Astrocyte (in vitro differentiated cells and primary cell): ENCODE measurements at places on chromosomes 7 and 10. TPM values are rescaled to one million over a fixed set of nuclear protein-coding genes. Genes with fewer than 3 reads are reported as not detected.
A peak's percentile ranks its signal among the peaks of the same experiment; 100 is the strongest.

DNA sequence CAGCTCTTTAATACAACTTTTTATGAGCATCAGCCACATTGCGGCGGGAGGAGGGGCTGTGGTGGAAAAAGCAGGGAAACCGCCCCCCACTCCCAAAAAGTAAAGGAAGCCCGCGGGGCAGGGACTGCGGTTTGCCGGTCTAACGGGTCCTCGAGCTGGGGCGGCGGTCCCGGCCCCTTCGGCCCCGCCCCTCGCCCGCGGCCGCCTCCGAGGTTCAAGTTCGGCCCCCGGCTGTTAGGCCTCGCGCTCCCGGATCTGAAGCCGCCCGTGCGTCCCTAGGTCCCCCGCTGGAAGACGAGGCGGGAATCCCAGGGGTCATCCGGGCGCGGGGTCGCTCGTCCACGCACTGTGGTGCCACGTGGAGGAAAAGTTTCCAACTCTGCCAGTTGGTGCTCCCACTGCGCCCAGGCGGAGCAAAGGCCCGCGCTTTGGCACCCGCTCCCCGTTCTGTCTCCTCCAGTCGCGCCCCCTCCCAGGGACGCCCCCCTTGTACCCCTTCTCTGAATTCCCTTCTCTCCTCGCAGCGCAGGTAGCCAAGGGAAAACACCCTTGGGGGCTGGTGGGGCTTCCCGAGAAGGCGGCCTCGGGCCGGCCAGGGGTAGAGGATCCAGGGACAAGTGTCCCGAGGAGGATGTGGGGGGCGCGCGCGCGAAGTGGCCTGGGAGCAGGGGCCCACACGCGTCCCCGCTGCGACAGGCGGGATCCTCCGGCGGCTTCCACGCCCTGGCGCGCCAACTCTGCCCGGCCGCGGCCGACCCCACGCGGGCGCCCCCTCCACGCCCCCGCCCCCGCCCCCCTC is 798 bp upstream of the AUTS2 start:
- no peak for DNase-seq
- H3K4me1 ChIP-seq: peaks cover 5% of the 10 kb centered on the region
- peak overlapping the region; percentile 60 for H3K4me3 ChIP-seq
- peaks cover 8% of the 10 kb centered on the region for H3K27me3 ChIP-seq

DNA sequence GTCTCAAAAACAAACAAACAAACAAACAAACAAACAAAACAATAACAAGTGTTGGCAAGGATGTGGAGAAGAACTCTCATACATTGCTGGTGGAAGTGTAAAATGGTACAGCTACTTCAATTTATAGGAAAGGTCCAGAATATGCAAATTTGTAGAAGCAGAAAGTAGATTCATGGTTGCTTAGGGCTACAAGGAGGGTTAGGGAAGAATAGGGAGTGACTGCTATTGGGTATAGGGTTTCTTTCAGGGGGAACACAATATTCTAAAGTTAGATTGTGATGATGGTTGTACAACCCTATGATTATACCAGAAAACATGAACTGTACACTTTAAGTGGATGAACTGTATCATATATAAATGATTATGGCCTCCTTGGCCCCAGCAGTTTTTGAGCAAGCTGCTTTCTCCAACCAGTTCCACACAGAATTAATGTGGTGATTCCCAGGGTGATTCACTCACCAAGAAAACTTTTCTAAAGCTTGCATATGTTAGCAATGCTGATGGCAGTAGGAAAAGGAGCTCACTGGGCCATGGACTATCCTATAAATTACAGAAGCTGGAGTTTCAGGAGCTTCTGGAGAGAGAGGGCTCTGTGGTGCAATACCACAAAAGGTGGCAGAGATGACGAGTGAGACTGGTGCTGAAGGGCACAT is 52.8 kb upstream of the KCNIP2 start:
- no peaks in the 10 kb centered on the region for H3K36me3 ChIP-seq
- no peak overlapping the region for H3K4me3 ChIP-seq
- no peaks in the 10 kb centered on the region for H3K27me3 ChIP-seq
- H3K27ac ChIP-seq: no peak overlapping the region
- DNase-seq: peak; percentile 25

Gene AZGP1
- total RNA-seq: not detected in 2 replicates

- H3K27me3 ChIP-seq: peaks cover 63% of the 10 kb centered on the region
- no peak overlapping the region for H3K27ac ChIP-seq
- H3K36me3 ChIP-seq: no peaks in the 10 kb centered on the region
These were observed 57.2 kb upstream of the PAX2 start for GRCh38 chr10:100688201-100688600.

DNA sequence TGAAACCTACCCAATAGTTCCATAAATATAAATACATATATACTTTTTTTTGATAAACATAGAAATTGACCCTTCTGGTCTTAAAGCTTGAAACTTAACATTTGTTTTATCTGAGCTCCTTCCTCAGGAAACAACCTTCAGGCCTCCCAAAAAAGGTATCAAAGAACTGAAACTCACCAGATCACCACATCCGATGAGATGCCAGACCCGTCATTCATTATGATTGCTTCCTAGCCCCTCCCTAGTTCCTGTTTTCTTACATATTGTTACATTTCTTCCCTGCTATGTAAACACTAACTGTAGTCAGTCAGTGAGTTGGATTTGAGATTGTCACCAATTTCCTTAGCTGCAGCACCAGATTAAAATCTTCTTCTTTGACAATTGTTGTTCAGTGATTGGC is 663.6 kb downstream of the PCDH15 start:
- DNase-seq: no peak
- H3K4me3 ChIP-seq: no peak overlapping the region
- no peak overlapping the region for H3K27ac ChIP-seq
- no peaks in the 10 kb centered on the region for H3K27me3 ChIP-seq
- no peaks in the 10 kb centered on the region for H3K36me3 ChIP-seq
- no peaks in the 10 kb centered on the region for H3K4me1 ChIP-seq

Gene CRHR2
- not detected in 2 replicates for total RNA-seq

GRCh38 chr7:116171094-116171493 is 39.2 kb upstream of the TES start:
- no peak for DNase-seq
- no peak overlapping the region for H3K4me3 ChIP-seq
- no peaks in the 10 kb centered on the region for H3K36me3 ChIP-seq
- peaks cover 19% of the 10 kb centered on the region for H3K4me1 ChIP-seq
- H3K27ac ChIP-seq: no peak overlapping the region
- no peaks in the 10 kb centered on the region for H3K27me3 ChIP-seq

Gene IFIT2
- 36.0 and 42.0 TPM in 2 replicates for total RNA-seq

- no peak overlapping the region for H3K4me3 ChIP-seq
- H3K4me1 ChIP-seq: no peaks in the 10 kb centered on the region
- no peak overlapping the region for H3K27ac ChIP-seq
- no peaks in the 10 kb centered on the region for H3K27me3 ChIP-seq
These were observed 42.3 kb downstream of the PPP1R17 start for GRCh38 chr7:31729195-31729804.

- DNase-seq: no peak
- no peak overlapping the region for H3K4me3 ChIP-seq
- H3K36me3 ChIP-seq: no peaks in the 10 kb centered on the region
- peaks cover 11% of the 10 kb centered on the region for H3K4me1 ChIP-seq
These were observed 88.0 kb downstream of the PDGFA start for GRCh38 chr7:431658-432111.

DNA sequence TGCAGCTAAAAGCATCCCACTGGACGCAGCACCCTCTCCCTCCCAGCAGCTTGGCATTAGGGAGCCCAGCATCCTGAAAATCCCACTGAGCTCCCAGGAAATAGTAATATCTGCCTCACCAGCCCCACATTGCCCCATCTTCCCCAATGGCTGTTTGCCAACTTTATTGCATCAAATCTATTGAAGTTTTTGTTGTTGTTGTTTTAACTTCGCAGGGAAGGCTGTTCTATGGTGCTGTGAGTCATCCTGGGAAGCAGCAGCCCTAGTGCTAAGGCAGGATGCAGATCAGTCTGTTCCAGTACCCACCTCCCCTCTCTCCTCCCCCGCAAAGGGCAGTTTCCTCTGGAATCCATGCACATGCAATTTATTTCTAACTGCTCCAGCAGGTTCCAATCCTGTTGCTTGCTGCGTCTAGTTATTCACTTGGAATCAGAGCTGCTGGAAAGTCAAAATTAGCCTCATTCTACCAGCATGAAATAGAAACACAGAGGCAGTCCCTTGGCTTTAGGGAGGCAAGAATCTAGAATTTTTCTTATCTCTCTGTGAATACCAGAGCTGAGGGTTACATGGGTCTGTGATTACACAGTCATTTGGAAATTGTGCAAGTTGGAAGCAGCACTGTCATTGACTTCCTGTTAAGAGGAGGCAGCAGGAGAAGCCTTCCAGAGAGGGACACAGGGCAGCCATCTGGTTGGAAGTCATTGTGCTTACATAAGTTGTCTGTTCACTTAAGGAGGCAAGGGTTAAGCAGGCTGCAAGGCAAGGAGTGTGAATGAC is 115.9 kb upstream of the CACUL1 start:
- no peak overlapping the region for H3K4me3 ChIP-seq
- H3K36me3 ChIP-seq: no peaks in the 10 kb centered on the region
- no peaks in the 10 kb centered on the region for H3K27me3 ChIP-seq
- peaks cover 16% of the 10 kb centered on the region for H3K4me1 ChIP-seq
- DNase-seq: peak; percentile 60

- H3K27ac ChIP-seq: no peak overlapping the region
- no peaks in the 10 kb centered on the region for H3K4me1 ChIP-seq
- H3K4me3 ChIP-seq: no peak overlapping the region
These were observed 23.9 kb downstream of the SEM1 start for GRCh38 chr7:96685755-96686154.

Gene SPDYE2B
- total RNA-seq: not detected in 2 replicates

- no peaks in the 10 kb centered on the region for H3K4me1 ChIP-seq
- H3K27me3 ChIP-seq: no peaks in the 10 kb centered on the region
- DNase-seq: no peak
- peaks cover 2% of the 10 kb centered on the region for H3K36me3 ChIP-seq
- H3K4me3 ChIP-seq: no peak overlapping the region
These were observed 15.1 kb downstream of the URGCP start for GRCh38 chr7:43891069-43891955.

- no peak for DNase-seq
- no peaks in the 10 kb centered on the region for H3K4me1 ChIP-seq
- no peaks in the 10 kb centered on the region for H3K36me3 ChIP-seq
- no peak overlapping the region for H3K4me3 ChIP-seq
- H3K27ac ChIP-seq: no peak overlapping the region
These were observed 125.2 kb upstream of the CARD11 start for GRCh38 chr7:3168869-3169268.

DNA sequence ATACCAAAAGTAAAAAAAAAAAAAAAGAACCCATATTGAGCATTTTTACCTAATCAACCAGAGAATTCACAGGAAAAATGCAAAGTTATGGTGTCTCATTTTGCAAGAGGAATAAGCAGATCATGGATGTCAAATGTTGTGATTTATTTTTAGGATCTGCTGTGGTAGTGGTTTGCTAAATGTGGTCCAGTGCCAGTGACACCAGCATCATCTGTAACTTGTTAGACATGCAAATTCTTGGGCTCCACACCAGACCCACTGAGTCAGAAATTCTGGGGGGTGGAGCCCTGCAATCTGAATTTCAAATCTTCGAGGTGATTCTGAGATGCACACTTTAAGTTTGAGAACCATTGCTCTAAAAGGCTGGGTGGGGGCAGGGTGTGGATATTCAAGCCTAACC is 30.1 kb upstream of the ZEB1 start:
- no peaks in the 10 kb centered on the region for H3K27me3 ChIP-seq
- DNase-seq: peak; percentile 61
- H3K4me3 ChIP-seq: no peak overlapping the region
- no peak overlapping the region for H3K27ac ChIP-seq
- no peaks in the 10 kb centered on the region for H3K4me1 ChIP-seq

DNA sequence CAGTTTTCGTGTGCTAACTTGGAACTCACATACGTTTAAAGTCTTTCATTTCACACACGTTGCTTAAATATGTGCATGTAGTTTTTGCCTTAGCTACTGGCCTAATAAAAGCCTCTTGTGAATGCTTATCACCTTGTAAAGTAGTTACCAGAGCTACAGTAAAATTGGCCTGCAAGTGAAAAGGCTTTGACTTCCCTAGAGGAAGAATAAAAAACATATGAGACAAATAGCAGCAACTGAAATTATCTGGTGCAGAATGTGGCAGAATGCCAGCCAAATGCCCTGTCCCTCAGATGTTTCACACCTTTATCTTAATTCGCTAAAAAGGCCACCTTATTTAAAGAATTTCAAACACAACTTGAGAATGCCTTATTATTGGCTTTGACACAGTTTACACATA is 28.1 kb upstream of the RPA3 start:
- no peak for DNase-seq
- no peaks in the 10 kb centered on the region for H3K4me1 ChIP-seq
- H3K4me3 ChIP-seq: no peak overlapping the region
- H3K27me3 ChIP-seq: no peaks in the 10 kb centered on the region
- no peak overlapping the region for H3K27ac ChIP-seq

Gene FEZF1
- total RNA-seq: 0.29 and 0.61 TPM in 2 replicates
